ENCODE measurements at places on chromosomes 12 and 14.

GRCh38 chr12:6768990-6769389, 2.8 kb downstream of the PTMS start:
- no peak for DNase-seq

DNA sequence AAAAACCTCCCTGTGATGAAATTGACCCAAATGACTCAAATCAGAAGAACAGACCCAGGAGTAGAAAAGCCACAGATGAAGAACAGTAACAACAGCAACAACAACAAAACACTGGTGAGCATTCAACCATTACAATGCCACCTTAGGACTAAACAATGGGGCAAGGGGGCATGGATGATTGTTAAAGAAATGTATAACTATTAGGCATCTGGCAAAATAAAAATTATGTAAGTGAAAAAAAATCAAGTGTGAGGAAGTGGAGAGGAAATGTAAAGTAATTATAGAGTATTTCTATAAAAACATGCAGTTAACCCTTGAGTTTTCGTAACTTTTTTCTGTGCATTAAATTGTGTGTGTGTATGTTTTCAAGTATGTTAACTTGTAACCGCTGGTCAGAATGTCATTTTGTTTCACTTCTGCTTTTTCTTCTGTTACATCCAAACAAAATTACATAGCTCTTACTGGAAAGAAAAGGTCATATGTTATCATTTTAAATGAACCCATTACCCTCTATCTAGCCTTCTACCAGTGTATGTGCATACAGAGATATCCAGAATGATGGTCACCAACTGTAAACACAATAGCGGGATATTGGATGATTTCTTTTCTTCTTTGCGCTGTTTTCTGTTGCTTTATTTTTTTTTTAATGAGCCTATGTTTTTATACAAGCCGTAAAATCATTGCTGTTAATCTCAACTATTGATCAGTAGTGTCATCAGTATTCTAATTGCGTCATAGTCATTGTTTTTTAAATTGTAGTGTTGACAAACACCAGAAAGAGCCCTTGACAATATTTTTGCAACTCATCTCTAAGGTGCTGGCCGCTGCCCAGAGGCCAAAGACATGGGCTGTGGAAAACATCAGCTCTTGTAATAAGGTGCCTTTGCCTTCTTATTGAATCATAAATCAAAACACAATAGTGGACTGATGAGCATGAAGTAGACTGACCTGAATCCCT, 170.6 kb downstream of the CRADD start:
- DNase-seq: no peak

DNA sequence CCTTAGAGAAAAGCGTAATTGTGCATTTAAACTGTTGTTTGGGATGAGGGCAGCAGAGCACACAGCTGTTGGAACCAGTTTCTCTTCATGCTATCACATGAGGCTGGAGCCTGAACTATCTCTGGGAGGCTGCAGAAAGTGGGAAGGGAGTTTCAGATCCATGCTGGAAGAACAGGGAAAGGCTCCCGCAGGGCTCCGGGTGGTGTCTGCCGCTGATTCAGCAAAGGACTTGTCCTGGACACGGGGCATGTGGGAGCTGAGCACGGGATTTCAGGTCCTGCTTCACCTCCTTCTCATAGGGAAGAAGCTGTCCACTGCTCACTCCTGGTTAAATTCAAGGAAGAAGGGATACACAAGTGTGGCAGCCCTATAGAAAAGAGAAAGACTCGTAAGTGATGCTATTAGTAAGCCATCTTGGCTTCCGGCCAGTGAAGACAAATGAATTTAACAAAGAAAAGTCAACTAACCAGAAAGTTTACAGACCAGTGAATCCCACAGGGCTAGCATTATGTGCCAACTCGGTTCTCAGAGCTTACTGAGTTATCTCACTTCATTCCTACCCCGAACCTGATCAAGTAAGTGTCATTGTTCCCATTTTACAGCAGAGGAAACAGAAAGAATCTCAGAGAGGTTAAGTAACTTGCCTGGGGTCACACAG, 6.7 kb upstream of the FZD10 start:
- no peak for DNase-seq

DNA sequence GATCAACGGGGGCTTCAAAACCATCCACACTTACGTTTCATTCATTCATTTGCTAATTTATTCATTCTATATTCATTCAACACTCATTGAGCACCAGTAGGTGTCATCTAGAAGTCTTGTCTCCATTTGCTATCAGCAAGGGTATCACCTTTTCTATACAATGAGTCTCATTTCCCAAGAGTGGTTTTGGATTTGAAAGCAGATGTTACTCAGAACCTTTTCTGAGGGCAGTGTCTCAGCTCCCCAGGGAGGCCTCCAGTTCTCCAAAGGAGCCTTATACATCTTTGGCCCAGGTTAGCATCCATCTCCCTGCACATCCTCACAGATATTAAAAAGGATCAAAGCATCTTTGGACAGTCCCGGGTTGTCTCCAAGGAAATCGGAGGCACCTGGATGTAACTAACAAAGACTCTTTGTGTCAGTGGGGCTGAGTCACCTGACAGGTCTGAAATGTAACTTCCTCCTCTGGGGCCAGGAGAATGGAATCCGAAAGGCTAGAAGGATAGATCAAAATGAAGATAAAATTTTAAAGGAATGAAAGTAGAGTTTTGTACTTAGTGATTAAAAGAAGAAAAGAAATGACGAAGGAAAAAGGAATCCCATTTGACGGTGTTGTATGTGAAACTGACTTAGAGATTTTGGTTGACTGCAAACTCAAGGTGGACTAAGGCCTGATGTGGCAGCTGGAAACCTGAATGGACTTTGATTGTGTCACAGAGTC, 103.0 kb downstream of the VCPKMT start:
- no peak for DNase-seq

DNA sequence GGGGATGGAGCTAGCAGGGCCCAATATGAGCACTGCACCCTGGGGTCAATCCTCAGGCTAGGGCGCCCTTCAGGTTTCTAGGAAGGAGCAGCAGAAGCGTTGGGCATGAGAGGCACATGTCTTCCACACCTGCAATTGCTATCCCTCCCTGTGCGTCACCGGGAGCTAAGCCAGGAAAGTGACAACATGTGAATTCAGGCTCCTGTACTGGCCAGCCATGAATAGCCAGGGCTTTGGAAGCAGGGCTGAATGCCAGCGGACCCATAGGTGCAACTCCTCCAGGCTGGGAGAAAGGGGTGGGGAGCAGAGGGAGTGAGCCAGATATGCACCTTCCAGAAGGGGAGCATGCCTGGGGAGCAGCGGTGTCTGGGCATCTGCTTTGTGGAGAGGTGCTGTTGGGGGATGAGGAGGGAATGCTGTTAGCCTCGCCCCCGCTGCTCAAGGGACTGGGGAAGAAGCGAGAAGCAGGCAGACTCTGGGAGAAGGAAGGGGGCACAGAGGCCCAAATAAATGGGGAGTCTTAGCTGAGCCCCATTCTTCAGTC, 6.1 kb downstream of the HOXC5 start:
- DNase-seq: no peak

Data from pons (tissue), 1 donor.